ENCODE measurements at places on chromosomes 13 and 19.

DNA sequence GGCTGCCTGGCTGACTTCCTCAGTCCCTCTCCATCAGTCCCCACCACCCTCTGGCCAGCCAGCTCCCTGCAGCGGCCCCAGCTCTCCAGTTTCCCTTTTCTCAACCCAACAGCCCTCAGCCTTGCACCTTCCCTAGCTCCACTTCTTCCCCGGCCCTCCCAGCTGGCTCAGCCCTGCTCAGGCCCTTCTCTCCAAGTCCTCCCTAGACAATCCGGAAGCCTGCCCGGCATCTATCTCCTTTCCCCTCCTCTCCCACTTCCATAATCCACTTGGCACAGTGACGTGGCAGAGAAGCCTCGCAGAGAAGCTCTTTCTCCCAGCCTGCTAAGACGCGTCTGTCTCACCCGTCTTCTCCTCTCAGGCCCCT, 1.1 kb downstream of the UBXN6 start:
- DNase-seq = no peak

- no peak for DNase-seq
These were observed 15.3 kb downstream of the PRKCSH start for GRCh38 chr19:11450570-11451326.

DNA sequence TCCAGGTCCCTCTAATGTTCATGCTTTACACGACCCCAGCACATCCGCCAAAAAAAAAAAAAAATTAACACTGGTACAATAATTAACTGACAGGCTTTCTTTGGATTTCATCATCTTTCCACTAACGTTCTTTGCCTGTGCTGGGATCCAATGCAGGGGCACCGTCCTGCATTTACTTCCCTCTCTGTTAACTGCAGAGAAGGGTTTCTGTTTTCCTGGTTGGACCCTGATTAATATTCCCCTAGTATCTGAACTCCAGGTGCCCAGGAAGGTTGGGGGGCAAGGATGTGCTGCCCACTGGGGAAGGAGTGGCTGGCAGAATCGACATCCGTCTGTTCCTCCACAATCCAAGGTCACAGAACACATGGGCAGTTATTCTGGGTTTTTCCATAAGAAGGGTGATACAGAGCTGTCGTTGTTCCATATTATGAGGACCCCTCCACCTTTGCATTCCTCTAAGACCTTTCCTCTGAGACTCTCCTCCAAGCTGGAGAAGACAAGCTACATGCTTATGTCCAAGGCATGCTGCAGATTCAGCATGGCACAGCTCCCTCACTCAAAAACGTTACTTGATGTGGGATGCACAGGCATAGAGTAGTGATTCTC, 4.5 kb upstream of the LAIR1 start:
- no peak for DNase-seq

DNA sequence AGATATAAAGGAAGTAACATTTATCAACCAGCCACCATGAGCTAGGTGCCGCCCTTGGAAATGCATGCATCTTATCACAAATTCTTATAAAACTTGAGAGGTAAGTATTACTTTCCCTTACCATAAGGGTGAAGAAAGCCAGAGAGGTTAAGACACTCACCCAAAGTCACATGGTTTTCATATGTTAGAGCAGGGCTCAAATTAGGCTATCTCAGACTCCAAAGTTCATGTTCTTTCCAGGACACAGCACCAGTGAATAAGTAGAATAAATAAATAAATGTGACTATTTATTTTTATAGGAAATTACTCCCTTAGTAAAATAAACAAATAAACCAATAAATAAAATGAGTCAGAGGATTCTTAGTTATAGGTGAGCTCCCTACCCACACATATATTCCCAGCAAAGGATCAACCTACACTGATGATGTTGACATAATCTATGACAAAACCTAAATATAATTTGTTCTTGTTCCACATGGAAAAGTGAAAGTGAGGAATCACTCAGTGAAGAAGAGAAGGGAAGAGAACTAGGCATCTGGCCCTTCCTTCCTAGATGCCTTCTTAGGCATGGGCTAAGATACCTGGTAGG, 27.2 kb downstream of the SPRY2 start:
- DNase-seq = no peak

DNA sequence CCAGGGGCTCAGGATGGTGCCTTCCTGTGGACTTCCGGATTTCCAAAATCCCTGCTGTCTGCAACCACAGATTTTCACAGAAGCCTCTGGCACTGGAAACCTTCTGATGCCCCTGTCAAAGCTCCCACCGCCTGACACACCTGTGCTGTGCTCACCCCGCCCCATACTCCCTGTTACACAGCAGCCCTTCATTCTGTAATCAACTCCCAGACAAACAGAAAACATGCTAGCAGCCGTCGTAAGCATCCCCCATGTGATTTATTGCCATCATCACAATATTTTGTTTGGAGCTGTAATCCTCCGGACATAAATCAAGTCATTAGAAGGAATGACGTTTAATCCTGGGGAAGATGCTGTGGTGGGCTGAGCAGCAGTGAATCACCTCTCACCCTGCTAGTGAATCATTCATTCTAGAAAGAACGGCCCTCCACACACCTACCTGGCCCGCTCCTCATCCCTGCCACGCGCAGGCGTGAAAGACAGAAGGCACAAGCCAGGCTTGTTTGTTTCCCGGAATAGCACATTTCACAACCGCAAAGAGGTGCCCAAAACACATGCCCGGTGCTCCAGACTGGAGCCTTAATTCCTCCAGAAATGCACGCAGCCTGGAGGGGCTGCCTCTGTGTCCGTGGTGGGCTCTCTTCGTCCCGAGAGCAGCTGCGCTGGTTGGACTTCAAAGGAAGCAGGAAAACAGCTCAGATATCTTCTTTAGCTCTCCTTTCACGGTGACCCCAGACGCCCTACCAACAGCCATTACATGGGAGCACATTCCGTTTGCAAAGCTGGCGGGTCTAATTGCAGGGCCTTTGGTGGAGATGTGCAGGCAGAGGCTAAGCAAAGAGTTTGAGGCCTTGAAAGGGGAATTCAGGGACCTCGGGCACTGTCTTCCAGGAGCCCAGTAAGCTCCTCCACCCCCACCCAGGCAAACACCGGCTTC, 41.3 kb upstream of the KCTD15 start:
- DNase-seq = no peak

GRCh38 chr19:5880604-5881078, 10.3 kb upstream of the FUT5 start:
- no peak for DNase-seq

GRCh38 chr13:31045286-31046081, 113.0 kb downstream of the TEX26 start:
- peak; percentile 94 for DNase-seq

DNA sequence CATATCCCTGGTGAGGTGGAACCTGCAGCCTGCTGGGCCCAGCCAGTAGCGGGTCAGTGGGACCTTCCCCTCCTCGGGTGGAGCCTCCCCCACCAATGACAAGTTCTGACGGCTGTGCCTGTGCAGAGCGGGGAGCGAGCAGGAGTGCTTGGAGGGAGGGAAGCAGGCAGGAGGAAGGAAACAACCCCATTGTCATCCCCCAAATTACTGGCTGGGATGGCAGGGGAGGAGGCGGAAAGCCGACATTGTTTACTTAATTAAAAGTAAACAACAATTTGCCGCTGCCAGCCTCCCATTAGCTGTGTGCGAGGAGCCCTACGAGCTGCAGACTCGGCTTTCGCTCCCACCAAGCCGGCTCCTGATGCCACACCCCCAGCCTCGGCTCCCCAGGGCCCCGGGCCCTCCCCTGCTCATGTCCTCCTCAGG, 45.5 kb downstream of the LYL1 start:
- DNase-seq = no peak

DNA sequence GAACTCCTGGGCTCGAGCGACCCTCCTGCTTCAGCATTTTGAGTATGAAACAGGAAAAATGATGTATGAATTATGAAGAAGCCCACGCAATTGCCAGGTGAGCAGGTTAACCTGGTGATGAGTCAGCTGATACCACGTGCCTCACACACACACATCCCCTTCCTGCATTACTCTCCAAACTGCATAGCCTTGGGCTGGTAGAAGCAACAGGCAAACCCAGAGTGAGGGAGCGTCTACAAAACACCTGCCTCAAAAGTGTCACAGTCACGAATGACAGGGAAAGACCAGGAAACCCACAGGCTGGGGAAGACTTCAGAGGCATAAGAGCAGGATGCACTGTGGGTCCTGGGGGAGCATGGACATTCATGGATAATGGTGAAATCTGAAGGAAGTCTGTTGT, 192.8 kb upstream of the IRS2 start:
- DNase-seq = peak; percentile 2

GRCh38 chr13:51154029-51154555, 43.0 kb upstream of the C13orf42 start:
- no peak for DNase-seq

- peak; percentile 41 for DNase-seq
These were observed 50.8 kb downstream of the MBD3L2B start for GRCh38 chr19:6970443-6970842.

DNA sequence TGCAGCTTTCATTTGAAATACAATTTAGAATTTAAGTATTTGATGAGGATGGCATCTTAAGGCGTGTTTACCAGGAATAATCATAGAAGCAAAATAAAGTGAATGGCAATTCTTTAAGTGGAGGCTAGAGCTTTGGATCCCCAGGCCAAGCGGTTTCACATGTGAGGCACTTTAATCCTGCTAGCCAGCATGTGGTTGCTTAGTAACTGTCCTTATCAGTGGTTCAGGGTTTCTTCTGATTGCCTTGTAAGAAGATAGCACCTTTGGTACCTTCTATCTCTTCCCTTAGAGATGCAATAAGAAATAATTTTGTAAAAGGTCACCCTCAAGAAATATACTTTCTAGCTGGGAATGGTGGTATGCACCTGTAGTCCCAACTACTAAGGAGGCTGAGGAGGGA, 38.9 kb upstream of the SERP2 start:
- no peak for DNase-seq

GRCh38 chr19:37362733-37363132, 8.2 kb upstream of the ZNF527 start:
- DNase-seq = no peak

GRCh38 chr13:53017433-53017970, 11.1 kb upstream of the OLFM4 start:
- no peak for DNase-seq

- no peak for DNase-seq
These were observed 52.6 kb upstream of the OLFM4 start for GRCh38 chr13:52975969-52976368.

- DNase-seq = no peak
These were observed at the start of gene PRTN3 for GRCh38 chr19:840519-841206. Gene PRTN3 (plus strand): TSS chr19:840999. CDS start chr19:841009, 10 bp downstream.

DNA sequence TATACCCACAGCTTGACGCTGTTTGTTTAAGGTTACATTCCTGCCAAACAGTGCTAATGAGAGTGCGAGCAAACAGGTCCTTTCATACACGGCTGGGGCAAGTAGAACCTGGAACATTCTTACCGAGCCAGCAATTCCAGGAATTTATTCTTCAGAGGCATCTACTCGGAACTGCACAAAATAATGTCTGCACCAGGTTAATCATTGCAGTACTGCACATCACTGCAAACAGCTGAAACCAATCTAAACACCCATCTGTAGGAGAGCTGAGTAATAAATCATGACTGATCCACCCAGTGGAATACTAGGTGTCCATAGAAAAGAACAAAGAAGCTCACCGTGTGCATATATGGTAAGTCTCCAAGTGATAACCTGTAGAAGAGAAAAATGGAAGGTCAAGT, 1.2 kb upstream of the ZNF579 start:
- DNase-seq = no peak
